Transverse colon (tissue), 4 donors: ENCODE measurements at places on chromosomes 4 and X. TPM values are rescaled to one million over a fixed set of nuclear protein-coding genes. Genes with fewer than 3 reads are reported as not detected.

- DNase-seq: no peak
- no peak overlapping the region for H3K4me3 ChIP-seq
- H3K27me3 ChIP-seq: no peaks in the 10 kb centered on the region
- H3K4me1 ChIP-seq: no peaks in the 10 kb centered on the region
- H3K36me3 ChIP-seq: no peaks in the 10 kb centered on the region
Observed at GRCh38 chr4:79395841-79396240, 12.2 kb downstream of the GK2 start.

Gene KIT
- total RNA-seq: 62.3 TPM

DNA sequence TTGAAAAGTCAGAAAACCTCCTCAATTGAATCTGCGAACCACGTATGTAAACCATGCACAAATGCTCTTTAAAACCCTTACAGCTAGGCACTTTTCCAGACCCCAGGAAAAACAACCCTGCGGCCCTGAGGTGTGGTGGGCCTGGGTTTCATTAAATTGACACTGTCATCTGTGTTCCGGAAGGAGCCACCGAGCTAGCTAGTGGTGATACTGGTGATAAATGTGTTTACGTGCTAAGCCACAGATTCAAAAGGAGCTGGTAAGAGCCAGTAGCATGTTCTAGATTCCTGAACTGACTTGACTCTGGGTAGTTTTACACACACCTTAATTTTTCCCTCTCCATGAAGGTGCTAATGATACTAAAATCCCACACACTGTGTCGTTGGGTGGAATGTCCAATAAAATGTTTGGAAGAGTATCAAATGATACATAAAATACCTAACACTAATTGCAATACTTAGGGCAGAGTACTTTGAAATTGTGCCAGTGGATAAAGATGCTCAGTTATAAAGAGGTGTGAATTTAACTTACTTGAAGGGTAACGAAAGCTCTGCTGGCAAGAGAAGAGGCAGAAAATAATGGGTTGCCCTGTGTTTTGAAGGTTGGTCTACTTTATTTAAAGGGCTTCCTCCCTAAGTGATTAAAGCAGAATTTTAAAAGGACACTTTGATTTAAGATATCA lies 8.5 kb downstream of the SMS start:
- no peaks in the 10 kb centered on the region for H3K27me3 ChIP-seq
- H3K4me3 ChIP-seq: no peak overlapping the region

GRCh38 chr4:7705062-7705461 lies 234.6 kb downstream of the AFAP1 start:
- no peak overlapping the region for H3K27ac ChIP-seq
- H3K27me3 ChIP-seq: no peaks in the 10 kb centered on the region
- no peaks in the 10 kb centered on the region for H3K4me1 ChIP-seq
- no peak overlapping the region for H3K4me3 ChIP-seq
- no peaks in the 10 kb centered on the region for H3K36me3 ChIP-seq

DNA sequence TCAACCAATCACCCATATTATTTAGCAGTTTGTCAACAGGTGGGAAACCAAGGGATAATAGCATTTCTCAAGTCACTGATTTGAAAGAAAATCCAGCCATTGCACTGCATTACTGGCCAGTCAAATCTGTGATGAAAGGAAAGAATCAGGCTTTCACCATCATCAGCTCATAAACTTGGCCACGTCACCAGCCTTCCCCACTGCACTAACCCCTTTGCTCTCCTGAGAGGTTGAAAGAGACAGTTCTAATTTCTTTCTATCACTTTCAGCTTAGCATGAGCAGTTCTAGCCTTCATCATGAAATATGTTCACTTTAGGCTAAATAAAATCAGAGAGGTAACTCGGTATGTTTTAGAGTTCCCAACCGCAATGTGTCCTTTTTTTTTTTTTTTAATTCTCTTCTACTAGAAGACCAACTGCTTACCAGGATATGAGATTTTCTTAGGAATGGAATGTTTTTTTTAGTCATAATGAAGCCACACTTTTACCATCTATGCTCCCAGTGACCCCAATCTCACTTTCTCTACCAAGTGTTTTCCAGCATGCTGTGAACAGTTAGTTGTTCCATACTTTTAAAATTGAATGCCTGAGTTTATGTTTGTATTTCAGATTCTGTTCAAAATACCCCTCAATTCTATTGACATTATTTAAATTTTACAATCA lies 55.7 kb upstream of the SLC7A11 start:
- H3K36me3 ChIP-seq: no peaks in the 10 kb centered on the region
- no peaks in the 10 kb centered on the region for H3K27me3 ChIP-seq
- H3K4me1 ChIP-seq: no peaks in the 10 kb centered on the region
- H3K4me3 ChIP-seq: no peak overlapping the region
- DNase-seq: no peak

DNA sequence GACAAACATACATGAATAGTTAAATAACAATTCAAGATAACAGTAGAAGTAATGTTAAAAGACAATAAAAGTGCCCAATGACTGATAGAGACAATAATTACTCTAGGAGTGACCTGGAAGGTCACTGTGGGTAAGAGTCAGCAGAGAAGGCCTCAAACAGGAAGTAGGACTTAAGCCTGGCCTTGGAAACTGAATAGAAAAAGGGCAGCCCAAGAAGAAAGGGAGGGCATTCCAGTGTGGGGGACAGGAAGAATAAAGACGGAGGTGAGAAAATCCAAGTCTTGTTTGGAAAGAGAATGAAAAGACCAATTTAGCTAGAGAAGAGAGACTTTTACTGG lies 6.0 kb downstream of the P2RY4 start:
- H3K4me3 ChIP-seq: no peak overlapping the region
- H3K27me3 ChIP-seq: no peaks in the 10 kb centered on the region
- no peak for DNase-seq
- no peak overlapping the region for H3K27ac ChIP-seq
- H3K36me3 ChIP-seq: no peaks in the 10 kb centered on the region

GRCh38 chr4:15015170-15015569 lies 12.9 kb downstream of the CPEB2 start:
- no peaks in the 10 kb centered on the region for H3K36me3 ChIP-seq
- H3K4me3 ChIP-seq: no peak overlapping the region
- no peak for DNase-seq
- peaks cover 9% of the 10 kb centered on the region for H3K4me1 ChIP-seq
- H3K27ac ChIP-seq: no peak overlapping the region

Gene ARMCX4
- 3.8 TPM for total RNA-seq

GRCh38 chr4:94957030-94957429 lies 199.3 kb downstream of the BMPR1B start:
- no peaks in the 10 kb centered on the region for H3K36me3 ChIP-seq
- DNase-seq: no peak
- H3K27me3 ChIP-seq: no peaks in the 10 kb centered on the region
- no peaks in the 10 kb centered on the region for H3K4me1 ChIP-seq
- H3K27ac ChIP-seq: no peak overlapping the region
- no peak overlapping the region for H3K4me3 ChIP-seq

- no peak for DNase-seq
- no peak overlapping the region for H3K27ac ChIP-seq
- H3K27me3 ChIP-seq: no peaks in the 10 kb centered on the region
- no peaks in the 10 kb centered on the region for H3K36me3 ChIP-seq
- no peaks in the 10 kb centered on the region for H3K4me1 ChIP-seq
Observed at GRCh38 chr4:186775902-186776301, 52.2 kb upstream of the FAT1 start.

- no peak overlapping the region for H3K27ac ChIP-seq
- H3K4me3 ChIP-seq: no peak overlapping the region
- H3K4me1 ChIP-seq: no peaks in the 10 kb centered on the region
- DNase-seq: no peak
- H3K36me3 ChIP-seq: no peaks in the 10 kb centered on the region
Observed at GRCh38 chr4:10180927-10181744, 64.5 kb upstream of the WDR1 start.

GRCh38 chr4:10084651-10085358 lies 31.8 kb downstream of the WDR1 start:
- no peaks in the 10 kb centered on the region for H3K36me3 ChIP-seq
- peak; percentile 5 for DNase-seq
- H3K27ac ChIP-seq: no peak overlapping the region
- H3K27me3 ChIP-seq: no peaks in the 10 kb centered on the region
- H3K4me3 ChIP-seq: no peak overlapping the region

Gene CLDN34
- total RNA-seq: 0.82 TPM

DNA sequence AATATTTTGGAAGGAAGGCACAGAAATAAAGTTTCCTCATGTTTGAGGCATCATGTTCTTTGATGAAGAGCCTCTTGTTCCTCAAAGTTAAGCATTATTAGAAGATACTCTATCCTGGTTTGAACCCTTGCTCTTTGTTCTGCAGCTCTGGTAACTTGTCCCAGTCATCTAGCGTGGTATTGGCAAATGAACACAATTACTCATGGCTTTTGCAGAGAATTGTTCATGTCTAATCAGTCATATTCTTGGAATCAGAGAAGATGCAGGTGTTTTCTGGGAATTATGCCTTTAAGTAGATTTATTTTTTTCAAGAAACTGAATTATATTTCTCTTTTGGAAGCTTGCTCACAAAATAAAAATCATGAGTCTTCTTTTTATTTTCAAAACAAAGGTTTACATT lies 52.9 kb upstream of the HPGDS start:
- DNase-seq: no peak
- no peaks in the 10 kb centered on the region for H3K4me1 ChIP-seq

Gene DRP2
- 0.82 TPM for total RNA-seq
